ENCODE measurements at places on chromosomes 3 and 15.
A peak's percentile ranks its signal among the peaks of the same experiment; 100 is the strongest.

GRCh38 chr3:194633349-194634004, at the start of gene TMEM44:
Gene TMEM44, minus strand, starts transcription at chr3:194633419. Its CDS starts 204 bp downstream, at chr3:194633215.
- DNase-seq = peak; percentile 89

- DNase-seq = no peak
These were observed 110.3 kb downstream of the LSM3 start for GRCh38 chr3:14288833-14289451.

GRCh38 chr15:39430389-39430788, 150.5 kb upstream of the THBS1 start:
- DNase-seq = no peak

GRCh38 chr3:32712506-32713055, 27.6 kb downstream of the CNOT10 start:
- no peak for DNase-seq

- no peak for DNase-seq
These were observed 330.1 kb downstream of the ARPP21 start for GRCh38 chr3:35969406-35969805.

GRCh38 chr3:42025370-42026138, 63.7 kb upstream of the ULK4 start:
- DNase-seq = peak; percentile 93

DNA sequence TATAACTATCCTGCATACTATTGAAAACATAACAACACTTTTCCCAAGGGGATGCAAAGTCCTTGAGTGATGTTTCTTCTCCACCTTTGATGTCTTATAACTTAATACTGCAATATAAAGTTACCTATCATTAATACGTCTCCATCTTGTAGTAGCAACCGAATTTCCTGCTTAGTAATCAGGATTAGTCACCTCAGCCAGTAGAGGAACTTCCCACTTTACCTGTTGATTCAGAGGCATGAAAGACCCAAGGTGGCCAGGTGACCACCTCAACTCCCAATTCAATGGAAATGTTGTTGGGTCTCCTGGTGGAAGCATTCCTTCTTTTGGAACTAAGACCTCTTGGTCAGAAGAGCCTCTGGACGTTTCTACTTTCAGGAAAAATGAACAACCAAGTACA, 3.5 kb upstream of the TMCC1 start:
- no peak for DNase-seq

DNA sequence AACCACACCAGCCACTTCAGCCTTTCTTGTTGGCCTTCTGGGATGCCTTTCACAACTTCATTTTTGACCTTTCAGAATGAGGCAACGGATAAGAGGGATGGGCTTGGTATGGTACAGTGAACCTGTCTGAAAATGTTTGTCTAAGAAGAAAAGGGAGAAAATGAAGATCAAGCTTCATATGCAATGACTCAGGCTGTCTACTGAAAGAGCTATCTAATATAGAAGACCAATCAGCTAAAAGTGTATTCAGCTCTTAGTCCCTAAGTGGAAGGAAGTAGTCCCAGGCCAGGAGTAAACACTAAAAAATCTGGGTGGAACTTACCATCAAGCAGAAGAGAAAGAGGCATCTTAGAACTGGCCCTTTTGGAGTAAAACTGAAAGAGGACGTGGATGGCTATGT, 12.2 kb upstream of the UPK1B start:
- no peak for DNase-seq

DNA sequence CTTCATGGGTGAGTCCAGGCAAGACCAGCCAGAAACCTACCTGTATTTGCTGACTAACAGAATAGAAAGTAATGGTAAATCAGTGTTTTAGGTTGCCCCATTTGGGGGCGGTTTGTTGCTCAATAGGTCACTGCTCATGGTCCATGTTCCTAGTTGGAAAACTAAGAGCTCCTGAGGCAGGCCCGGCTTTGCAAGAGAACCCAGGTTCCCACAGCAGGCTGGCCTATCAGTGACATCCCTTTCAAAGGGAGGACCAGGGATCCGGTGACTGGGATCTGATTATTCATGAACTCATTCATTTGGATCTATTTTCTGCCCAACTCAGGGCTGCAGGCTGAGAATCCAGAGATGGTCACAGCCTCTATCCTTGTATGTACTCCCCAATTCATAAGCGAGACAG, 163.9 kb downstream of the WNT7A start:
- no peak for DNase-seq

Data from Right ventricle myocardium inferior (tissue), 1 donor.